ENCODE measurements at places on chromosomes 13 and 19.

DNA sequence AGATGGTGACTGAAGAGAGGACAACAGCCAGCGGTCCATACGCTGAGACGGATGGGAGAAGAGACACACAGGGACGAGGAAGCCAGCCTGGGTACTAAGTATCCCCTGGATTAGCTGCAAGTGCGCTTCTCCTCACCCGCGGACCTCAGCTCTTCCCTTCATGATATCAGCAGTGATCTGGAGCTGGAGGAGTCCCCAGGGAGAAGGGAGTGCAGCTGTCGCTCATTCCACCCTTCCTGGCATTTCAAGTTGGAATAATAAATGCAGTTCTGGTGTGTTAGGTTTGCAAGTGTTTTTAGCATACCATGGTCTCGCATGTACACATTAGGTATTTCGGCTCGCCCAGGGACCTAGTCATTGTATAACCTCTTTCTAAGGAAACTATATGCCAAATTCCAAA is 88.5 kb upstream of the C1QTNF9B start:
- no peak for DNase-seq

GRCh38 chr13:60969656-60970055 is 446.0 kb downstream of the PCDH20 start:
- DNase-seq = no peak

DNA sequence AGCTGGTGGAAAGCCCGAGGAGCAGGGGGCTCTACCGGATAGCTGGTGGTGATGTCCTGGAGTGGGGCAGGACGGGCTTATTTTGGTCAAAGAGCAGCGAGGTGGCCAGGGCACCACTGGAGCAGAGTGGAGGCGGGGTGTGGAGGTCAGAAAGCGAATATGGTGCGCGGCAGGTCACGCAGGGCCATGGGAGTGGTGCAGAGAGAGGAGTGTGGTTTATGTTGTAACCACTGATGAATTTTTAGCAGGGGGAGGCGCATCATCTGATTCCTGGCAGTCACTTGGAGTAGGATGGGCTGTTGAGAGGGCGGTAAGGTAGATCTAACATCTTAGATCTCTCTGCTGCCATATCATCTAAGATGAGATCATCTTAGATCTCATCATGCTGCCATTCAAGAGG is 1.4 kb upstream of the ZNF414 start:
- no peak for DNase-seq

DNA sequence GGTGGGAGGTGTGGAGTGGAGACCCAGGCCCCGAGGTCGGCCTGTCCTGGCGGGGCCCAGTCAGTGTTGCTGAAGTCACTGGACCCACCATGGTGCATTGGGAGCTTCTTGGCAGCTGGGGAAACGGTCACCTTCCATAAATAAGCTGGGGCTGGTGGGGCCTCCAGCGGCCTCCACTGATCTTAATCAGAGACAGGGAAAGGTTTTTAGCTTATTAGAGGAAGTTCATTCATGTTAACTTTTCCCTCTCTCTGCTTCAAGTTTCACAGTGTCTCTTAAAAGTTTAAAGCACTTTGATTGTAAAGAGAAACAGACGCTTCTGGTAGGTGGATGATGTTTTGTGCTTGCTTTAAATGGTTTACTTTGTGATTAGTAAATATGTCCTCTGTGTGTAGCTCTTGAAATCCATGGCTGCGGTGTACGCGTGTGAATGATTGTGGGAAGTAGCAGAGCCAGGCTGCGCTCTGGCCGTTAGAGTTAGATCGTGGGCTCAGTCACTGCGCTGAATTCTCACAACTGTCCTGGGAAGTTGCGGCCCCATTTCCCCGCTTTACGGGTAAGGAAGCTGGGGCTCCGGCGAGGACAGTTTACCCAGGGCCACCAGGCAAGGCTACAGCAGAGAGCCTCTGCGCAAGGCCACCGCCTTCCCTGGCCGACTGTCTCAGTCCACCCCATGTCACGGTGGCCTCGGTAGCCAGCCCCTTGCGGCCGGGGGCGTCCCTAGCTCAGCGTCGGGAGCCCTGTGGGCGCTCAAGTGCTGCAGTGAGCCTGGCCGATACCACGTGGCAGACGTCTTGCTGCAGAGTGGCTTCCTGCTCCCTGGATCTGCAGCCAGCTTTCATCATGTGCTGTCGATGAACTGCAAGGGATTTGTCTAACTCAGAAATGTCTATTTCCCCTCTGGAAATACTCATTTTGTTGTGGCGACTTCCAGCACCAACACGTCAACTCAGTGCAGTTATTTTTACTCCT is 16.5 kb upstream of the NDUFS7 start:
- no peak for DNase-seq

DNA sequence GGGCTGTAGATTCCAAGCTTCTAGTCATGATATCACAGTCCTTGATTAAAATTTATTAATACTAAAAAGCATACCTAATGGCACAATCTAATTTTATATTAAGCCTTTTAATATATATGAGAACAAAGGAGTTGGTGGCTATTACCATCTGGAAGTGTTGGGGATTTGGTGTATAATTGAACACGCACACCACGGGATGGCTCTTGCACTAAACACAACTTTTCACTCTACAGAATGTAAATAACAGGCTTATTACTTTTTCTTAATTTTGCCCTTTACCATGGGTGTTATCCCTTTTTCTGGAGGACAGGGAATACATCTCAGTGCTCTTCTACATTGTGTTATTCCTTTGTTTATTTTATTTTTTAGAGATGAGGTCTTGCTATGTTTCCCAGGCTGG is 21.6 kb downstream of the POMP start:
- DNase-seq = no peak

GRCh38 chr19:45464852-45465441 is 2.8 kb upstream of the FOSB start:
- DNase-seq = no peak

DNA sequence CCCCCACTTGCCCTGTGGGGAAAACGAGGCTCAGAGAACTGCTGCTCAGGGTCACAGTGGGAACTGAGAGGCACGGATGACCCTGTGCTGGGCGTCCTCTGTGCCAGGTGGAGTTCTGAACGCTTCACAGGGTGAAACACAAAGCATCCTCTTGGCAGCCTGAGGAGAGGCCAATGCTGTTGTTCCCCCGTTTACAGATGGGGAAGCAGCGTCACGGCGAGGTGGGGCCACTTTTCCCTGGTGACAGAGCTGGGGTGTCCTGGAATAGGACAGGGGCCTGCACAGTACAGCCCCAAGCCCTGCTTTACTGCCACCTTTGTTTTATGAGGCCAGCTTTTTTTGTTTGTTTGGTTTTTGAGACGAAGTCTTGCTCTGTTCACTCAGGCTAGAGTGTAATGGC is 22.1 kb downstream of the DHX34 start:
- no peak for DNase-seq

GRCh38 chr13:26185720-26186117 is 36.4 kb downstream of the RNF6 start:
- no peak for DNase-seq

- DNase-seq = no peak
These were observed 145.7 kb downstream of the MIPEP start for GRCh38 chr13:23743278-23744076.

GRCh38 chr19:2016041-2016807 is 710 bp upstream of the BTBD2 start:
- peak; percentile 41 for DNase-seq

DNA sequence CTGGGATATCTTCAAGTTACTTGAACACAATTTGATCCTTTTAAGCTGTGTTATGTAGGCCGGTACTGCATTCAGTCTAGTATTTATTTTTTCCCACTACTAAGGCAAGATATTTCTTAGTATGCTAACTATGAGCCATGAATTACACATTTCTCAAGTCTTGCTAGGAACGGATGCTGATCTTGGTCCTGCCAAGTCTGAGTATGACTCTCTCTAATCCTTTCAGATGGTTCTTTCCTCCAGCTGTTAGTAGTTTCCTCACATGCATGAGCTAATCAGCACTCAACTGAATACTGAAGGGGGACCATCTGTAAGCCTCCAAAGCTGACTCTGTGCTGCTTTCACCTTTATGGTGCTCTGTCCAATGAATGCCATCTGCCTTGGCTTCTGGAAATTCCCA is 460.3 kb downstream of the KCTD12 start:
- no peak for DNase-seq
